ENCODE measurements at places on chromosomes 5 and 9.
A peak's percentile ranks its signal among the peaks of the same experiment; 100 is the strongest.

GRCh38 chr5:56838409-56839039 is 23.2 kb downstream of the MAP3K1 start:
- peak; percentile 69 for DNase-seq

DNA sequence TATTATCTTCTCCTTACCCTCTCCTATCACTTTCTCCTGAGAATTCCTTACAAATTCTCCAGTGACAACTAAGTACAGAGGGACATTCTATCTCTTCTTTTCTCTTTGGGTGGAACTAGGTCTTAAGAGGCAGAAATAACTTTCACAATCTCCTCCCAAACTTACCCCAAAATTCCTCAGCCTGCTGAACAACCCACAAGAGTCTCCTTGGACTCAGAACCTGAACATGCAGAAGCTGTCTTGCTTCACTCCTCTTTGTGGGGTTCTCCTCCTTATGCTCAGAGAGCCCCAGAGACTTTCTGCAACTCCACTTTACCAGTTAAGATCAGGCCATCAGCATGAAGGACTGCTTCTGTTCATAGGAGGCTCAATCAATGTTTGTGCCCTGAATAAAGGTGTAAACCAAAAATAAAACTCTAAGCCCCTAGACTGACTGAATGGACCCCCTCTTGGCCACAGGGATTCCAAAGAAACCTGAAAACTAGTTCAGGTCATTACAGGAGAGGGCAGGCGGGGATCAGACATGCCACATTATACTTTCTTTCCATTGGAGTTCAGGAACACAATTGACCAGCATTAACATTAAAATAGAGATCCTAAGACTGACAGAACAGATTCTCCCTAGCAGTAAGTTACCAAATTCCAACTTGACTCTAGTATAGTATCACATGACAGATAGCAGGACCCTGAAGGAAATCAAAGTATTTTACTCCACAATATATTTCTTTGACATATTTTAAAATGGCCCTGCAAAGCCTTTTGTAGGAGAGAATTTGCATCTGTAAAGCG is 179.7 kb upstream of the FBXL17 start:
- DNase-seq = no peak

DNA sequence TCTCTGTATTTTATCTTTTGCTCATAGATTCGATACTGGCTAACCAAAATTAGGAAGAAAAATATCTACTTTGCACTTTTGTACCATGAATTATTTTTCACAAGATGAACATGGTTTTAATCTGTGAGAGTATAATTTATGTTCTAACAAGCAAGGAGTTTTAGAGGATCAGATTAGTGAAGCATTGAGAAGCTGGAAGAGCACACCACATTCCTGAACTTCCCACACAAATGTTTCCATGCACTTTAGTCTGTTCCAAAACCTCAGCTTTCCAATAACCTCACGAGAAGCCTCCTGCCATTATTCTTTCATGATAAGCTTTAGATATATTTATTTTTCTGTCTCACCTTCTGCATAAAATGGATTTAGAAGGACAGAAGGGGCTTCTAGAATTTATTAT is 98.7 kb upstream of the MPDZ start:
- DNase-seq = no peak

- no peak for DNase-seq
These were observed 50.5 kb downstream of the AHRR start for GRCh38 chr5:371811-372555.

DNA sequence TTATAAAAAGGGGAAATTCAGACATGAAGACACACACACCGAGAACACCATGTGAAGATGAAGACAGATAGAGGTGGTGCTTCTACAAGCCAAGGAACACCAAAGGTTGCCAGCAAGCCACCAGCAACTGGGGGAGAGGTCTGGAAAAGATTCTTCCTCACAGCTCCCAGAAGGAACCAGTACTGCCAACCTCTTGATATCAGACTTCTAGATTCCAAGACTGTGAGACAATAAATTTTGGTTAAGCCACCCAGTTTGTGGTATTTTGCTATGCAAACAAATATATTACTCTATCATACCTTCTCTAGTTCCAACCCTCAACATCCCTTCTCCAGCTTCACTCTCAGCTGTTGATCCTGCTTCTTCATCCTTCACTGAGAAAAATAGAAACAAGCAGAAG is 451.1 kb downstream of the EBF1 start:
- no peak for DNase-seq

- no peak for DNase-seq
These were observed 410.4 kb downstream of the MED10 start for GRCh38 chr5:5967944-5968343.

GRCh38 chr9:93198117-93198837 is 14.3 kb downstream of the WNK2 start:
- no peak for DNase-seq

All from CD4-positive, alpha-beta memory T cell (primary cell).